Endothelial cell (in vitro differentiated cells): ENCODE measurements at places on chromosomes 6 and 20.

DNA sequence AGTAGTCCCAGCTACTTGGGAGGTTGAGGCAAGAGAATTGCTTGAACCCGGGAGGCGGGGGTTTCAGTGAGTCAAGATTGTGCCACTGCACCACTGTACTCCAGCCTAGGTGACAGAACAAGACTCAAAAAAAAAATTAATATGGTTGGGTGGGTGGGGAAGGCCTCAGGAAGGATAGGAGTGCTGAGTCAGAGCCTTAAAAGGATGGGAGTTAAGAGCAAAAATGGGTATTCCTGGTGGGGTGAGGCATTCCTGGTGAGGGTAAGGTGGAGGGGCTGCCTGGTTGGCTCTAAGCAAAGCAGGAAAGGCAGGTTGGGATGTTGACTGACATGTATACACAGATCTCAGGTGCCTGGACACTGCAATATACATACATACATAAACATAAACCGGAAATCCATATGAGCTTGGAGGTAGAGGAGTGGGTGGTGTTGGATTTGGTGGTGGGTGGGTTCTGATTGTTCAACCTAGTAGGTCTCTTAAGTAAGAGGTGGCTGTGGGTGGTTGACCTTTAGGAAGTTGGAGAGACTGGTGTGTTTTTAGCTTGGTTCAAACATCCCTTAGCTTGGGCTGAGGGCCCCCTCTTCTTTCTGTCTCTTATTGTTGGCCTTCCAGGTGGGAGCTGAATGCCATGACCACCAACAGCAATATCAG lies 1.2 kb upstream of the RRP36 start:
- peak overlapping the region; percentile 74 for H3K4me3 ChIP-seq
- DNase-seq: no peak
- H3K27me3 ChIP-seq: peaks cover 14% of the 10 kb centered on the region
- peaks cover 29% of the 10 kb centered on the region for H3K36me3 ChIP-seq
- H3K27ac ChIP-seq: peak overlapping the region; percentile 87

- peaks cover 4% of the 10 kb centered on the region for H3K4me1 ChIP-seq
- H3K27me3 ChIP-seq: peaks cover 8% of the 10 kb centered on the region
- peaks cover 3% of the 10 kb centered on the region for H3K36me3 ChIP-seq
- no peak overlapping the region for H3K27ac ChIP-seq
- DNase-seq: no peak
These were observed 4.1 kb upstream of the CRYBG1 start for GRCh38 chr6:106356378-106356777.

GRCh38 chr6:162728706-162729105 lies 932 bp downstream of the PACRG start:
- no peaks in the 10 kb centered on the region for H3K36me3 ChIP-seq
- H3K4me1 ChIP-seq: peaks cover 4% of the 10 kb centered on the region
- peak overlapping the region; percentile 92 for H3K27ac ChIP-seq
- peaks cover 4% of the 10 kb centered on the region for H3K27me3 ChIP-seq

DNA sequence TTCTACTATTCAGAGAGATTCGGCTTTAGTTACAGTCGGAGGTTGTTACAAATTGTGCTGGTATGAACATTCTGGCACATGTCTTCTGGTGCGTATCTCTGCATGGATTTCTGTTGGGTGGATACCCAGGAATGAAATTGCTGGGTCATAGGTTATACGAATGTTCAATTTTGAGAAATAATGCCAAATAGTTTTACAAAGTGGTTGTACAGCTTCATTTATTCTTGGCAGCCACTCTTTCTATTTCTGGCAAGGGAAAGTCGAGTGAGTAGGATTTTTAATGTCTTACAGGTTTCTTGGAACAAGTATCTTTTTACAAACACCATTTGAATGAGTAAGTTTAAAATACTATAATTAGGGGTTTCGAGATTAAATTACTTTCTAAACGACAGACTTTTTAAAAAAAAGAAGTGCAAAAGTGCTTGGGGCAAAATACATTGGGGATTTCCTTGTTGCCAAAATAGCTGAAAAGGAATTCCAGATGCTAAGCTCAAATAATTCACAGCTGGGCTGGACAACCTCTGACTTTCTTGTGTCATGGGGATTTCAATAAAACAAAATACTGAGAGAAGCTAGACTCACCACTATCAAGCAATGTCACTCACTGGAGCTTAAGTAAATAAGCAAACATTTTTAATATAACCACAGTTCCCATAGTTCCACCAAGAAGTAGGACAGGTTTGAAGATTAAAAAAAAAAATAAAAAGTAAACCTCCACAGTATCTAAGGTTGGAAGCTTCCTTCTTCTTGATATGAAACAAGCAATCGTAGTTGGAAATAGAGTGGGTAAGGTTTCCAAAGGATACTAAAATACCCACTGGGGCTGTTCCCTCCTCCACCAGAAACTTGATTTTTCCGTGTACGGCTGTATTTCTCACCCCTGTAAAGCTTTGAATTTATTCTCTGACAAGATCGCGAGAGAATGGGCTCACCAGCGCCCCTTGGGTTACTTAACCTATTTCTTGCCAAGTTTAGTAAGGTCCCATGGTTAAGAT lies 21.6 kb upstream of the GFOD1 start:
- DNase-seq: no peak
- peaks cover 6% of the 10 kb centered on the region for H3K36me3 ChIP-seq
- H3K27ac ChIP-seq: no peak overlapping the region
- H3K27me3 ChIP-seq: peaks cover 2% of the 10 kb centered on the region
- no peak overlapping the region for H3K4me3 ChIP-seq
- H3K4me1 ChIP-seq: peaks cover 10% of the 10 kb centered on the region

- H3K27me3 ChIP-seq: peaks cover 6% of the 10 kb centered on the region
- H3K4me1 ChIP-seq: peaks cover 35% of the 10 kb centered on the region
- H3K4me3 ChIP-seq: peak overlapping the region; percentile 42
- H3K36me3 ChIP-seq: peaks cover 50% of the 10 kb centered on the region
These were observed 6.5 kb downstream of the GTPBP2 start for GRCh38 chr6:43622541-43622940.

GRCh38 chr20:32442630-32443373 lies 84.7 kb downstream of the ASXL1 start:
- no peak overlapping the region for H3K27ac ChIP-seq
- H3K27me3 ChIP-seq: peaks cover 20% of the 10 kb centered on the region
- DNase-seq: no peak
- H3K36me3 ChIP-seq: peaks cover 31% of the 10 kb centered on the region

- DNase-seq: no peak
- peaks cover 33% of the 10 kb centered on the region for H3K4me1 ChIP-seq
- H3K36me3 ChIP-seq: peaks cover 29% of the 10 kb centered on the region
- H3K27ac ChIP-seq: peak overlapping the region; percentile 83
- H3K27me3 ChIP-seq: peaks cover 1% of the 10 kb centered on the region
These were observed 16.8 kb downstream of the BCL2L1 start for GRCh38 chr20:31705598-31706597.

DNA sequence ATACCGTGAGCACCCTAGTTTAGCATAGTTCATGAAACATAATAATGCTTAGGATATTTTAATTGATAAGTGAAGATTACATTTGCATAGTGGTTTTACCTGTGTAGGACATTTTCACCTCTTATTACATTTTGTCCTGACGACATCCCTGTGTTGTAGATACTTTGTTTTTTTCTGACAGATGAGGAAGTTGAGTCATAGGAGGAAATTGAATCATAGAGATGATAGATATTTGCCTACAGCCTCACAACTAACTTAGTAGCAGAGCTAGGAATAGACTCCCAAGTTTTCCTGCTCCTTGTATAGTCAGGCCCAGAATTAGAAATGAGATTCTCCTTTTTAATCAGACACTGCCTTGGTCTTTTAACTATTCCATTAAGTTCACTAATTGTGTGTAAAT lies 100.5 kb upstream of the SUPT3H start:
- no peaks in the 10 kb centered on the region for H3K4me1 ChIP-seq
- no peak overlapping the region for H3K4me3 ChIP-seq
- DNase-seq: no peak

DNA sequence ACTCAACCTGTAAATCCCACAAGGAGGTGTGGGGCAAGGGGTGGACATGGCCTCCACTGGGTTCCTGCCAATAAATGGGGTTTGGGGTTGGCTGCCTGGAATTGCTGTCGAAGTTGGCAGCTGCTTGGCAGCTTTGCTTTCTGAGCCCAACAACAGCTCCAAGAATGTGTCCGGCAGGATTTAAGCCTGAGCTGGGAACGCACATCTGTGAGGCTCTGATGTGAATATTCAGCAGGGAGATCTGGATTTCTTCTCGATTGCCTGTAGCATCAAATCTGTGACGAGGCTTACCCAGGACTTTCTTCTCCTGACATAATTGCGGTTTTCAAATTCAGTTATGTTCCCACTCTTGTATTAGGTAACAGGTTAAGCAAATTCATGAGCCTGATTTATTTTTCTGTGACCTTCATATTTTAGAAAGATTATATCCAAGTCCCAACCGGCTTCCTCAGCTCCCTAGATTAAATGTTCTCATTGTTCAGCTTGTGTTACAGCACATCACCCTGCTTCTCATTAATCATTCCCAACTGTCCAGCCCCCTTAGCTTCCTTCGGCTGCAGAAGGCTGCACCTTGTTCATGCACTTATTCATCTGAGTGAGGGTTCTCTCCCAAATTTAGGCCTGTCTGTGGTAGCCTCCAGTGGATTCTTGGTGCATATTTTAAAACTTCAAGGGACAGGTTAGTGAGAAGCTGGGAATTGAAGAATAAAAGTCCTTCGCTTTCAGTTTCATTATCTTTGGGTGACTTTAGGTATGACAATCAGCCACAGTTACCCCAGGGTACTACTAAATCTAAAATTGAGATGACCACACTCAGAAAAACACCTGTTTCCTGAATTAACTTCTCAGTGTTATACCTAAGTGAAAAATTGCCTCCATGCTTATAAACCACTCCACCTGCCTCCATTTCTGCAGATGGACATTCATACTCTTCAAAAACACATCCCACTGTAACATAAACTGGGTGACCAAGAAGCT lies 310.0 kb downstream of the ESR1 start:
- no peak overlapping the region for H3K4me3 ChIP-seq
- no peak for DNase-seq
- H3K36me3 ChIP-seq: peaks cover 5% of the 10 kb centered on the region
- no peak overlapping the region for H3K27ac ChIP-seq

- peaks cover 9% of the 10 kb centered on the region for H3K27me3 ChIP-seq
- H3K27ac ChIP-seq: no peak overlapping the region
- no peak overlapping the region for H3K4me3 ChIP-seq
- no peak for DNase-seq
These were observed 31.3 kb downstream of the KCNK5 start for GRCh38 chr6:39197922-39198500.

DNA sequence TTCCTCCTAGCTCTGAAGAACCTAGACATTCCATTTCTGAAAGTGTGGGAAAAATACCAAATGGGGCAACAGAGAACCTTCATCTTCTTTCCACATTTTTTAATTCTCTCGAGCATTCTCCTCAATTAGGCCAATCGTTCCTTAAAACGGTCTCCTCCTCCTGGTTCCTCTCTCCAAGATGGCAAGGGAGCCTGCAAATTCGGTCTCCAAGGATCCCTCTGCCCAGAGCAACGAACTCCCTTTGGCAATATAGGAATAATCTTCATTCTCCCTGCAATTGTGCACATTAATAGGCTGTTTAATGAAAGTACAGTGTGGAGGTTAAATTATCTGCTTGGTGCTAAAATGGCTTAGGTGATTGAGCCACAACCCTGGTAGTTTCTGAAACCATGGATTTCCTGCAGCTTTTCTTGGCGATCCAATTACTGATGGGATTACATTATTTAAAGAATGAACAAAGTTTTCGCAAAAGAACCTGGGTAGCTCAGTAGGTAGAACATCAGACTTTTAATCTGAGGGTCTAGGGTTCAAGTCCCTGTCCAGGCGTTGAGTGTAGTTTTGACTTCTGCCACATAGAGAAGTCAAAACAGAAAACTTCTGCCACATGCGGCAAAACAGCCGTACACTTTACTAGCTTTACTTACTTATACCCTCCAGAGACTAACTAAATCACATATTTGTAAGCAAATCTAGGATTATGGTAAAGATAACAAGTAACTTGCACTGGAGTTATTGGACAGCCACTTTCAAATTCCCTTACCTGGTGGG lies 102.9 kb upstream of the ZNF184 start:
- no peak overlapping the region for H3K4me3 ChIP-seq
- H3K36me3 ChIP-seq: no peaks in the 10 kb centered on the region
- DNase-seq: no peak
- H3K27ac ChIP-seq: no peak overlapping the region
- no peaks in the 10 kb centered on the region for H3K27me3 ChIP-seq
- no peaks in the 10 kb centered on the region for H3K4me1 ChIP-seq

DNA sequence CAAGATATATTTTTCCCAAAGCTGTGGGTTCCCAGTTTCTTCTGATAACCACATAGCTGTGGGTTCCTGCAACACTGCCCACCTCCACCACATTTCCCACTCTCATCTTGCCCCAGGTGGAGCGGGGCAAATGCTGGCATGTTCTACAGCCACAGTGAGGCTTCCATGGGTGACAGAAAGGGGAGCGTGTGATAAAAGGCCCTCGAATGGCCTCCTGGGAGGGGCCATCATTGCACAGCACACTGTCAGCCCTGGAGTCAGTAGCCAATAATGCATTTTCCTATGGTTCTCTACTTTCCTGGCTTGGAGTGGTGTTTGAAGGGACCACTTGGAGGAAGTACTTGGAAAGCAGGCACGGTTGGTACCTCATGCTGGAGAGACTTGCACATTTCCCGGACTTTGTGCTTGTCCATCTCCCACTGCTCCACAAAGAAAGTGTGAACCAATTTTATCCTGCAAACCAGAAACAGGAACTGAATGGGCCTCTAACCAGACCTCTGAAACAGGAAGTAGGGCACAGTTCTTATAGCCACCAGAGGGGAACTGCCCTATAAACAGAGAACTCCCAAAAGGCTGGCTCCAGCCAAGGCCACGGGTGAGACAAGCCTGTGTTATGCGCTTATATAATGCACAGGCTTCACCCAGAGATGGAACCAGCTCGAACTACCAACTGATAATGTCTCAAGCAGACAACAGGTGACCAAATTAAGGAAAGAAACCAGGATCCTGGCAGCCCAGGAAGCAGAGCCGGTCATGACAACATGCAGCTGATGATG lies 8.6 kb downstream of the MAP3K5 start:
- no peak for DNase-seq
- no peaks in the 10 kb centered on the region for H3K27me3 ChIP-seq
- H3K36me3 ChIP-seq: no peaks in the 10 kb centered on the region
- no peak overlapping the region for H3K4me3 ChIP-seq
- no peak overlapping the region for H3K27ac ChIP-seq

DNA sequence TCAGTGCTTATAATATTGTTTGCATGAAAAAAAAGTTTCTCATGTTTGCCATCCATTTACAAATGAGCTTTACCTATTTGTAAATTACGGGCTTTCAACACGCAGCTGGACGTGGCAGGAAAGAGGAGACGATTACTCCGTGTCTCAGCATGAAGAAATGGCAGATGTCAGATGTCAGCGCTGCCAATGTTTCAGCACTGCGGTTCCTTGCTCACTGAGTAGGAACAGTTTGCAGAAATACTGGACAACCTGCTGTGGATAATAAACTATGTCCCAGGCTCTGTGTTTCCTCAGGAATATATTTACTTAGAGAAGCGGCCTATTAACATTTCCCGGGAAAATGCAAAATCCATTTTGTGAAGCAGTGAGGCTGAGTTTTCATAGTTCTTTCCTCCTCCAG lies 22.7 kb downstream of the RAMACL start:
- DNase-seq: no peak
- peaks cover 2% of the 10 kb centered on the region for H3K27me3 ChIP-seq
- H3K36me3 ChIP-seq: peaks cover 49% of the 10 kb centered on the region
